Stimulated activated CD4-positive, alpha-beta T cell treated with anti-CD3 and anti-CD28 coated beads, Interleukin-15, amount 100 ng/mL, for 1 hour (primary cell): ENCODE measurements at places on chromosomes 11 and 22.

DNA sequence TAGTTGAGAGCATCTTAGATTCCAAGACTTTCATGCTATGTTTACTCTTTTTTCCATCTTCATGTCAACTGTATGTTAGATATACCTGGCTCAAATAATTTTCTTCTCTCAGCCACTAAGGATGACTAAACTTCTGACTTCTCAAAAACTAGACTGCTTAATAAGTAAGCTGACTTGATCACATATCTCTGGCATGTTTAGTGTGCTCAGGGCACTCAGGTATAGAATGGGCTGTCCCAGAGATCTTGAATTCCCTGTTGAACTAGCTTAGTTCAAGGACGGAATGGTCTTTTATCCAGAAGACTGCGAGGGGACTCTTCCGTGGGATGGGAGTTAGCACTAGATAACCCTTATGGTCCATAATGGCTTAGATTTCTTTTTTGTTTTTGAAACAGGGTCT, 13.0 kb downstream of the NEU3 start:
- DNase-seq: no peak

GRCh38 chr22:46688949-46689348, 49.1 kb downstream of the CERK start:
- DNase-seq: no peak

GRCh38 chr11:93715797-93716396, 25.4 kb downstream of the TAF1D start:
- DNase-seq: no peak

DNA sequence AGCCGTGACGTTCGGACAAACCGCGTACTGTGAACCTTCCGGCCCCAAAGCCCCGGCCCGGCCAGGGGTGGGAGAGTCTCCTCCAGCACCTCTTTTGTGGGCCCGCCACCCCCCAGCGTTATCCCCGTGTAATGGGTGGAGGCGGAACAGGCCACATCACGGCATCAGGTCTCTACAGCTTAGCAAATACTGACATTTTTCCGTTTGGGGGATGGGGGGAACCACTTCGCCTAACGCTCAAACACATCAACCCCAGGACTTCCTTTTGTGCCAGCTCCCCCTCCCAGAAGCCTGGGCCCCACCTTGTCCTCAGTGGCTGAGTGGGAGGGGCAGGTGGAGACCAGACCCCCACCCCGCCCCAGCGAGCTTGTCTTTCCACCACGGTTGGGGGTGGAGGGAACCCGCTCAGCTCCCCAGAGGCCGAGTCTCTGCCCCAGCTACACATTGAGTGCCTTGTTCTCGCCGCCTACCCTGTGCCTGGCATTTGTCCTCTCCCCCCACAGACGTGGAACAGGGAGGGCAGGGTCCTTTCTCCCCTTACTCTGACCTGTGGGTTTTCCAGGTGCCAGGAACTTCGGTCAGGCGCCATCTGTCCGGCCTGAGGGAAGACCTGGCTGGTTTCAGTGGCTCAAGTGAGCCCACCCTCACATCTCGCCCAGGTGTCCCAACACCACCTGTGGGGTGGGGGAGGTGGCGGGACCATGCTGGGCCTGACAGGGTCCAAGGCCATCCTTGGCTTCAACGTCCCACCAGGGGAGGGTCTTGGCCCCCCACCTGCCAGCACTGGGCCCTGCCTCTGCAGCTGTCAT, 29.6 kb downstream of the SBF1 start:
- DNase-seq: no peak

GRCh38 chr11:78344676-78345075, 72.9 kb downstream of the GAB2 start:
- no peak for DNase-seq

DNA sequence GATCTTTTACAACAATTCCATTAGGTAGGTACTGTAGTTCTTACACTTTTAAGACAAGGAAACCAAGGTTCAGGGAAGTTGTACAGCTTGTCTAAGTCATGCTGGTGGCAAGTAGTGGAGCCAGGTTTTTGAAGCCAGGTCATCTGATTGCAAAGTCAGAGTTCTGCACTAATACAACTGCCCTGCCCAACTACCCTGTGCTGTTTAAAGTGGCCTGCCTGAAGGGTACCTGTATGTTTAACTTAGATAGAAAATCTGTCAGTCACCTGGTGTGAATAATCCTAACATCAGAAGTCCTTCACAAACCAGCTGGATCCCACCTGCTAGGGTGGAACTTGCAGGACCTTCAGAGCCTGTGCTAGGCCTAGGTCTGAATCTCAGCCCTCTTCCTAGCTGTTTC, 44.2 kb downstream of the ARFGAP2 start:
- no peak for DNase-seq

DNA sequence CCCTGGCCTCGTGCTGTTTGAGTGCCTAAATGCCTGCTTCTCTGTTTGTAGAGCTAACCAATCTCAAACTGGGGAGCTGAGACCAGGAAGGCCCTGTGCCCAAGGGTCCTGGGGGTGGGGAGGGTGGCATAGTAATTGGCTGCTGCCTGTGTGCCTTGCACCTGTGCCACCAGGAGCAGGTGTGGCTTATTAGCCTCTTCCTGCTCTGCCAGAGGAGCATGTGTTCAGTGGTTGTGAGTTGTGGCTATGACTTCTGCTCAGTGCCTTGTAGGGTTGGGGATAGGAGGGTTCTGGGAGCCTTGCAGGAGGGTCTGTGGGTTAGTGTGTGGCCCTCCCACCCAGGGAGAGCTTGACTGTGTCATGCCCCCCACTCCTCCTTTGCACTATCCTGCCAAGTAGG, 109.2 kb downstream of the ZBTB16 start:
- no peak for DNase-seq

DNA sequence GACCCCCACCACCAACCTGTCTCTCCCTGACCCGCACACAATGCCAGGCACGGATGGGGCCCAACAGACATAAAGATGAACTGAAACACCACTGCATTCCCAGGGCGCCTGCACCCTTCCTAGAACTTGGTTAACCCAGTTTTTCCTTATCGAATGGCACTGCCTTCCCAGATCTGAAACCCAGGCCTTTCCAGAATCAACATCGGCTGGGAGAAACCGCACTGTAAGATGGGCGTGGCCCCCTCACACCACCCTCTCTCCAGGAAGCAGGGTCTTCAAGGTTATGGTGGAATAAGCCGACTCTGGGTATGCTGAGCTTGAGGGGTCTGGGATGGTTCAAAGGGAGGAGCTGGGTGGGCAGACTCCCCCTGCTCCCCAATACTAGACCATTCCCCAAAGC, 23.1 kb downstream of the LRFN4 start:
- DNase-seq: no peak

- no peak for DNase-seq
These were observed 3.2 kb downstream of the NUP50 start for GRCh38 chr22:45166932-45167331.

DNA sequence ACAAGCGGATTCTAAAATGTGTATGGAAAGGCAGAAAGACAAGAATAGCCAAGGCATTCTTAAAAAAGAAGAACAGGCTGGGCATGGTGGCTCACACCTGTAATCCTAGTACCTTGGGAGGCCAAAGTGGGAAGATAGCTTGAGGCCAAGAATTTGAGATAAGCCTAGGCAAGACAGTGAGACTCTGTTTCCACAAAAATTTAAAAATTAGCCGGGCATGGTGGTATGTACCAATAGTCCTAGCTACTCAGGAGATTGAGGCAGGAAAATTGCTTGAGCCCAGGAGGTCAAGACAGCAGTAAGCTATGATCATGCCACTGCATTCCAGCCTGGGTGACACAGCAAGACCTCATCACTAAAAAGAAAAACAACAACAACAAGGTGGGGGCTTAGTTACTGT, 46.0 kb upstream of the PPP2R1B start:
- DNase-seq: no peak

DNA sequence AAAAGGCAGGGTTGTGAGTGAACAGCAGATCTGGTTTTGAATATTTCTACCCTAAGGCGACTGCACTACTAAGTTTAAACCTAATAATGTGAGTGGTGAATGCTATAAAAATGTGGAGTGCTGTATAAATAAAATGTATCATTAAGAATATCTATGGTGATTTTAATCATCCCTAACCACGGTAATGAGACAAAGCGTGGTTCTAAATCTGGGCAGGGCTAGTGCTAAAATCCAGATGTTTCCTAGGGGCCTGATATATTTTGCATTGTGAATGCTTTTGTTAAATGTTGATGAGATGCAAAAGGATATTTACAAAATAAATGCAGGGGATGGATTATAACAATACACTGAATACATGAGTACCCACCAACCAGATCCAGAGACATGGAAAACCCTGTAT, 58.1 kb downstream of the TSPAN18 start:
- no peak for DNase-seq

DNA sequence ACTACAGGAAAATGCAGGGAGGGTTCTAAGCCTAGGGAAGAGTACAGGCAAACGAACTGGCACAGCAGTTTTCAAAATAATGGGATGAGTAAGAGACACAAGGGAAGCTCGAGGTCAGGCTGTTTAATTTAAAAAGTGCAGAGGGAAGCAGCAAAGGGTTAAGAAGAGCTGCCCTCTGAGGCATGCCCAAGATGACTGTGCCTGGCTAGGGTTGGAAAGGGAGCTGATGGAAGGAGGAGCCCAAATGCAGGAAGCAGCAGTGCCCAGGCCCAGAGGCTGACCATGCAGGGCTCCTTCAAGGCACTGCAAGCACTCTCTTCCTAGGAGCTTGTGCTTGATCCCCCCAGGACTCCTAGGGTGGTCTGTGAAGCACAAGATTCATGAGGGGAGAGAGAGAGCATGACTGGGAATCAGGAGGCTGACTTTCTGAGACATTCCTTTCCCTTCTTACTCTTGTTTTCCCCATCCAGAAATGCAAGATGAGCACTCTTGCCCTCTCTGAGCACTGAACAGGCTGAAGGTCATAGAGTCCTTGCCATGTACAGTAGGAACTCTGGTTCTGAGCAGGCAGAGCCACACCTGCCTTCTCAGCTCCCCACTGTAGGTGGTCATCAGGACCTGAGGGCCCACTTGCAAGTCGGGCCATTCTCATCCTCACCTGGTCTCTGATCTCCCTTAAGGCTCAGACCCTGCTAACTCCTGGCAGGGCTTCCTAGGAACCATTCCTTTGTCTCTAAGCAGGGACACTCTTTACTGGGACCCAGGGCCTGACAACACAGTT, 46.7 kb upstream of the DRD2 start:
- DNase-seq: no peak

DNA sequence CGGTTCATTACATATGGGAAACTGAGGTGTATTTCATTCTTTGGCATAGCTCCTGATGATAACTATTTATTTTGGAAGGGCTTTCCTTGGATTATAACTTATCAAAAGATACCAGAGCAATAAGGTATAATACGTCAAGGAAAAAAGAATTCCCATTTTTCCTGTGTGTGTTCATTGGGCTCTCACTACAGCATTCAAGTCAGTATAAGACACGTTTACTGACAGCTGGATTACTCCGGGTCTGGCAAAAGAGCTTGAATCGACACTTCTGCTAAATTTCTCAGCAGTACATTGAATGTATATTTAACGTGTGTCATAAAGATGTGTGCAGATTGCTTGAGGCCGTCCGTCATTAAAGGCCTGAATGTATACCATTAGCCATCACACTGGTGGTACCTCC, 163.4 kb downstream of the NCAM1 start:
- DNase-seq: no peak

- no peak for DNase-seq
These were observed 18.5 kb downstream of the MYBPC3 start for GRCh38 chr11:47333886-47334443.

- no peak for DNase-seq
These were observed 10.9 kb downstream of the MUC2 start for GRCh38 chr11:1085440-1086170.

DNA sequence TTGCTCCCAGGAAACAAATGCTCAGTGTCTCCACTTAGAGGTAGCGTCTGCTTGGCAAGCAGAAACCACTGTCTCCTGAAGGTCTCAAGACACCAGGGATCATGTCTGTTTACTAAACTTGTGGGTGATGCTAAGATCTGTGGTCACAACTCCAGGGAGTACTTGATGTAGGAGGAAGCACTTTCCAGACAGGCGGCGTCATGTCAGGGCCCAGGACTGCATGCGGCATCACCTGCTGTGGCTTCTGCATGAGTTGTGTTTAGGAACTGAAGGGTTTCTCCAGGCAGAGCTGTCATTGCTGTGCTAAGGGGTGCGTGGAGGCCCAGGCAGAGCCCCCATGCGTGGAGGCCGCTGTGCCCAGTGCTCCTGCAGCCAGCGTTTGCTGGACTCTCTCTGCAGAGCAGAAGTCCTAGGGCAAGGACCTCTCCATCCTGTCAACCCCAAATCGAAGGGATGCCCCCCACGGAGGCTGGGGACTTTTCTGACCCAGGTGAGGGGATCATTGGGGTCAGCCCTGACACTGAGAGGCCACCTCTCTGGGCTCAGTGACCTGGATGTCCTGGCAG, 8.1 kb upstream of the PANX2 start:
- no peak for DNase-seq

DNA sequence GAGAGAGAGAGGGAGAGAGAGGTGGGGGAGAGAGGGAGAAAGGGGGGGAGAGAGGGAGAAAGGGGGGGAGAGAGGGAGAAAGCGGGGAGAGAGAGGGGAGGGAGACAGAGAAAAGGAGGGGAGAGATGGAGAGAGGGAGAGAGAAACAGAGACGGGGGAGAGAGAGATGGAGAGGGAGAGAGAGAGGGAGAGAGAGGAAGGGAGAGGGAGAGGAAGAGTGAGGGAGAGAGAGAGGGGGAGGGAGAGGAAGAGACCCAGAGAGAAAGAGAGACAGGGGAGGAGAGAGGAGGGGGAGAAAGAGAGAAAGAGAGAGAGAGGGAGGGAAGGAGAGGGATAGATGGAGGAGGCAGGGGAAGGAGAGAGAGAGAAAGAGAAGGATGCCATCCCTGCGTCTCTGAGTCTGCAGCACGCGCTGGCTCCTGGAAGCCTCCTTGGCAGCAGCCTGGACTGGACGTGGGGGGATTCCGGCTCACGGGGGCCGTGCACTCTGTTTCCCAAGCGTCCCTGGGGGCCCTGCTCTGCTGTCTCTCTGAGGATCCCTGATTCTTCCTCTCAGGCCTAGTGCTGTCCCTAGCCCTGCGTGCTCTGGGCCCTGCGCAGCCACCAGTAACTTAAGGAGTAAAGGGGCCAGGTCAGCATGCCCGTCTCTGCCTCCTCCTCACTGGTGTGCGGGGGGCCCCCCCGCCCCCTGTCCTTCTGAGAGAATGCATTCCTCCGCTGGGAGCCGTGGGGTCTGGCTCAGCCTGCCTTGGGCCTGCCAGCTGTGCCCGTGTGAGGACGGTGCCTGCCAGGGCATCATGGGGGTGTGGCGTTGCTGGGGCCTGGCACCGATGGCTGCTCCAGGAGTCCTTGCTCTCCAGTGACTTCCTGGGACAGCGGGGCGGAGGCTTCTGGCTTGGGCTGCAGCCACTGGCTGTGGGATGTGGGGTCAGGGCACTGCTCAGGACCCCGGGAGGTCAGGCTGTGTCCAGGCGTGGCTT, 429.5 kb downstream of the TBC1D22A start:
- DNase-seq: no peak

DNA sequence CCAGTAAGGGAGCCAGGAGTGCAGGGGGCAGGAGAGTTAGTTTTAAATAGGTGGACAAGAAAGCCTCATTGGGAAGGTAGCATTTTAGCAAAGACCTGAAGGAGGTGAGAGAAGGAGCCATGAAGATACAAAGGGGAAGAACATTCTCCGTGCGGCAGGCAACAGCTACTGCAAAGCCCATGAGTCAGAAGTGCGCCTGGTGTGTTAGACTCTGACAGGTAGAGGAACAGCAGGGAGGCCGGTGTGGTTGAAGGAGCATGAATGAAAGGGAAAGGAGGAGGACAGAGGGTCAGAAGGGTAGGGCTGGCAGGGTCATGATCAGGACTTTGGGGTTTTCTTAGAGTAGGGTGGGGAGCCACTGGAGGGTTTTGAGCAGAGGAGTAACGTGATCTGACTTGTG, 34.5 kb upstream of the PAMR1 start:
- DNase-seq: no peak

- DNase-seq: no peak
These were observed 28.3 kb upstream of the ETS1 start for GRCh38 chr11:128615612-128616011.
